Daoy (cell line): ENCODE measurements at places on chromosomes 11 and 22. TPM values are rescaled to one million over a fixed set of nuclear protein-coding genes. Genes with fewer than 3 reads are reported as not detected.

OR52K1 gene
- total RNA-seq: not detected in 2 replicates

DMC1 gene
- total RNA-seq: 0.06 TPM in 1 of 2 replicates, not detected in the other

CCDC73 gene
- not detected in 2 replicates for total RNA-seq

TALDO1 gene
- total RNA-seq: 319 and 455 TPM in 2 replicates

COPB1 gene
- total RNA-seq: 224 and 254 TPM in 2 replicates

GRAP2 gene
- total RNA-seq: 0.11 TPM in 1 of 2 replicates, not detected in the other

OR56A3 gene
- 0.11 and 1.3 TPM in 2 replicates for total RNA-seq

C11orf87 gene
- total RNA-seq: not detected in 2 replicates

OR56A1 gene
- total RNA-seq: under 0.01 TPM in 1 of 2 replicates, not detected in the other

PNPLA3 gene
- total RNA-seq: 1.4 and 4.2 TPM in 2 replicates

SYT12 gene
- 0.15 and 1.1 TPM in 2 replicates for total RNA-seq

LIF gene
- 33.3 and 35.2 TPM in 2 replicates for total RNA-seq

APOL5 gene
- total RNA-seq: 0.69 TPM in 1 of 2 replicates, not detected in the other

FAM180B gene
- total RNA-seq: not detected in 2 replicates

MICAL2 gene
- total RNA-seq: 135 and 178 TPM in 2 replicates

ACCS gene
- 0.51 and 5.2 TPM in 2 replicates for total RNA-seq

TMPRSS6 gene
- total RNA-seq: not detected in 2 replicates

CHRDL2 gene
- not detected in 2 replicates for total RNA-seq

C11orf21 gene
- total RNA-seq: 0.11 and 0.57 TPM in 2 replicates

TSPAN18 gene
- 0.15 and 0.57 TPM in 2 replicates for total RNA-seq

TREH gene
- total RNA-seq: not detected in 2 replicates

DEPDC7 gene
- 10.5 and 16.4 TPM in 2 replicates for total RNA-seq

NUDT8 gene
- 5.8 and 9.1 TPM in 2 replicates for total RNA-seq

PLEKHB1 gene
- not detected in 2 replicates for total RNA-seq

OR4C12 gene
- total RNA-seq: not detected in 2 replicates

OR51B4 gene
- total RNA-seq: not detected in 2 replicates

SPDYC gene
- not detected in 2 replicates for total RNA-seq

FAT3 gene
- 1.1 and 1.5 TPM in 2 replicates for total RNA-seq

VSTM5 gene
- total RNA-seq: not detected in 2 replicates

RASD2 gene
- total RNA-seq: 0.34 and 0.54 TPM in 2 replicates

OR52E8 gene
- total RNA-seq: 0.15 TPM in 1 of 2 replicates, not detected in the other

WT1 gene
- total RNA-seq: 8.0 and 10.7 TPM in 2 replicates

GAL3ST1 gene
- total RNA-seq: 0.12 and 0.29 TPM in 2 replicates

OR52A5 gene
- total RNA-seq: not detected in 2 replicates

SEZ6L gene
- total RNA-seq: not detected in 2 replicates

PIK3C2A gene
- total RNA-seq: 17.4 and 23.5 TPM in 2 replicates

HPX gene
- 0.06 TPM in 1 of 2 replicates, not detected in the other for total RNA-seq

OR4A16 gene
- not detected in 2 replicates for total RNA-seq

LGR4 gene
- total RNA-seq: 54.8 and 59.3 TPM in 2 replicates

PRAME gene
- total RNA-seq: 41.9 and 62.0 TPM in 2 replicates

PDE2A gene
- total RNA-seq: 0.09 and 0.23 TPM in 2 replicates

DNAJB13 gene
- total RNA-seq: not detected in 2 replicates

FEN1 gene
- 145 and 148 TPM in 2 replicates for total RNA-seq

MPEG1 gene
- total RNA-seq: not detected in 2 replicates

PIH1D2 gene
- 1.1 and 8.7 TPM in 2 replicates for total RNA-seq

DTX4 gene
- total RNA-seq: not detected in 2 replicates

CLNS1A gene
- total RNA-seq: 236 and 286 TPM in 2 replicates

TMEM25 gene
- 2.8 and 8.7 TPM in 2 replicates for total RNA-seq

APOA5 gene
- total RNA-seq: not detected in 2 replicates

CTSD gene
- total RNA-seq: 128 and 157 TPM in 2 replicates

BTG4 gene
- total RNA-seq: not detected in 2 replicates

MYEOV gene
- 5.6 and 13.6 TPM in 2 replicates for total RNA-seq

HBD gene
- not detected in 2 replicates for total RNA-seq

UBE2L6 gene
- 22.4 and 29.8 TPM in 2 replicates for total RNA-seq
